Natural killer cell (primary cell): ENCODE measurements at places on chromosomes 1 and 21.

DNA sequence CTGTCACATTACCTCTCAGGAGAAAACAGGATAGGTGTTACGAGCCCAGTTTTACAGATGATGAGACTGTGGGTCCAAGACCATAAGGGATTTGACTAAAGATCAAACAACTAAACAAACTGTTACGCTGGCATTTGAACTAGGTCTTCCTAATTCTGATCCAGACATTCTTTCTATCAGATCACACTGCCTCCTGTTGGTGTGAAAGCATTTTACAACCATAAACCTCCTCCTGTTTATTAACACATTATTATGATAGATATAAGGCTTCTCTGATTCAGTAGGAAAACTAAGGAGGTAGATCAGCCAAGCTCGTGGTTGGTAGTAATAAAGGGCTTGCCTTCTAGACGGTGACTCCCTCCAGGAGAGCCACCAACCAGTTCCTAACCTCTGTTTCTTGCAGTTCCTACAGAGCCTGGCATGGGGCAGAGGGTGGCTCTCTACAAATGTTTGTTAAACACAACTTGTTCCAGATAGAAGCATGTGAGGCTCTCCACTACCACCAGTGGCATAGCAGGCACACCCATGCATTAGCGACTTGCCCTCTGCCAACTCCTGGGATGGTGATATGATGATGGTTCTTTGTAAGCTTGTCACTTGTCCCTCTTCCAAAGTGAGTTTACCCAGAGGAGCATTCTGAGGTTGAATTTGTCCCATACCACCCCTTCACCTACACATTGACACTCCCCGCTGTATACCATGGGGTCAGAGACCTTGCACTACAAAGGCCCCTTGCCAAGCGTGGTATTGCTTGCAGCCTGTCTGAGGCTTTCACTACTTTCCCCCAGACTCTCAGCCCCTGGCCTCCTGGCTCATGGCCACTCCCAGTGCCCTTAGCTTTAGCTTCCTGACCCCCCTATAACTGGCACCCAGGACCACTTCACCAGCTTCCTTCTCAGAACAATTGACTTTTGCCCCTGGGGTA lies 96.4 kb upstream of the HOOK1 start:
- no peak for DNase-seq

GRCh38 chr1:66585002-66585401 lies 51.0 kb downstream of the SGIP1 start:
- DNase-seq: no peak

DNA sequence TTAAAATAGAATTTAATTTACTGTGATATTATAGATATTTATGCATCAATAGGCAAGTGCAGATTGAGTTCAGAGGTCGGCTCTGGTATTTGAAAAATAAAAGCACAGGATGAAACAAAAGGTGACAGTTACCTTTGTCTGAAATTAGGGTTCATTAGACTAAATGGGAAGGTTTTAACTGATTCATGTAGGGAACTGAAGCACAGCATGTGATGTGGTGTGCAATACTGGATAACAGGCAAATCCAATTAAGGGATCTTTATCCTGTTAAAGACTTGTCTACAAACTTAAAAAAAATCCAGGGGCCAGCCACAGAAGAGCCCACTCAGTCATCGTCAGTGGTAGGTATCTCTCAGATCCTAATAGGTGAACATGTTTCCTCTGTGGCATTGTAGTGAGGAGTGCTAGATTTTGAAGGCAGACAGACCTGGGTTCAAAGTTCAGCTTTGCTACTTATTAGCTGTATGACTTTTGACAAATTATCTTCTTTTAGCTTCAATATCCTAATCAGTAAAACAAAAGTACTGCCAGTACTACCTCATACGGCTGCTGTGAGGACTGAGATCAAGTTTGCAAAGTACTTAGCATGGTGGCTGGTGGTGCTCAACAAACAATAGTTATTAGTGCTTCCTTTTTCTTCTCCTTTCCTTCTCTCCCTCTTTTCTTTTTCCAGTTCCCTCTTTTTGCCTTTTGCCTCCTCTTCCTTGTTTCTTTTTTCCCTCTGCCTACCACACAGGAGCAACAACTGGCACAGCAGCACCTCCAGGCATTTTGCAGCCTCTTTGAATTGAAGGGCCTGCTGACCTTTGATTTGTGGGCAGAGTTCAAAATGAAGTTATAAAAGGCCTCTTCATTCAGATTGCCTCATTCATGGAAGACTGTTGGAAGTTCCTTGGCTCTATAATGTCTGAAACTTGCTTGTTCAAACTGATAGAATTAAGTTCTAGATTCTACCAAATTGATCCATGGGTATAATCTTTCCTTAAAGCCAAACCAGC lies 44.9 kb upstream of the FOXD3 start:
- no peak for DNase-seq

DNA sequence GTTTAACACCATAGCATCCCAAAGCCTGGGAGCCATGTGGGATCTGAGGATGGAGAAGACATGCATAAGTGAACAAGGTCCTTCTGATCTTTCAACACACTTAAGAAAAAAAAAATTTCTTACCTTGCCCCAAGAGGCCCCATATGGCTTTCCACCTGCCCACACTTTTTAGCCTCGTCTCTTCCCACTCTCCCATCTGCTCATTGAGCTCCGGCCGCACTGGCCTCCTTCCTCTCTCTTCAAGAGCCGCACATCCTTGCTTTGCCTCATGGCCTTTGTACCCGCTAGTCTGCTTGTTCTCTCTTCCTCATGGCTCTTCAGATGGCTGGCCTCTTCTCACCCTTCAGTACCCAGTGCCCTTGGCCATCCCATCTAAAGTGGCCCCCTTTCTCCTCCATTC lies 70.2 kb upstream of the PDE4B start:
- DNase-seq: no peak

- no peak for DNase-seq
These were observed 21.8 kb upstream of the SARS1 start for GRCh38 chr1:109191891-109192290.

DNA sequence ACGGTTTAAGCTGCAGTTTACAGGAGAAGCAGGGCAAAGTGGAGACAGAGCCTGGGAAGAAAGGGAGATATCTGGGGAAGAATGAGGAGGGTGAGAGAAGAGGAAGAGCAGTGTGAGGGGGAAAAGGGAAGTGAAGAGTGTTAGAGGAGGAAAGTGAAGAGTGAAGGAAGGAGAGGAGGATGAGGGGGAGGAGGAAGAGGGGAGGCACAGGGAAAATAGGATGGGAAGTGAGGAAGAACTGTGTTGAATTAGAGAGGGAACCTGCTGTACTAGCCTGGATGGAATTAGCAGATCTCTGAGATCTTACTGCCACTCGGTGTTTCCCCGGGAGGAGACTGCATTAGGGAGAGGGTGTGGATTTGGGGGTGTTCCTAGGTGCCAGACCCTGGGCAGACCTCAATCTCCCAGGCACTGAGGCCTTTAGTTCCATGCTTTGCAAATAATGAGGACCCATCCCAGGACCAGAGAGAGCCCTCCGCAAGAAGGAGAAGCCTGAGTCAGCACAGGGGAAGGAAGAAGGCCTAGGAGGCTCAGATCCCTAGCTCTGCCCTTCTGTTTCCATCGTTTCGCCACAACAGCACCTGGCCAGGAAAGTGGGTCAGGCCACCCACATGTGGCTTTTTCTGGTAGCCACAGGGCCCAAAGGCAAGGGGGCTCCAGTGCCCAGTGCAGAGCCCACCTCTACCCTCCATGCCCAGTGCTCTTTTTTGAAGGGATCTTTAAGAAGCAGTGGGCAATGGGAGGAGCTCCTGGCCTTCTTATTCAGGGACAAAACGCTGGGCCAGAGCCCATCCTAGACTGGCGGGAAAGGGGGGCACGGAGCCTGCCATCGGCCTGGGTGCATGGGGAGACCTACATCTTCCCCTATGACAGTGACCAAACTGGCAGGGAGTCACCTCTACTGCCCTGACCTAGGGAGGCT lies 2.0 kb downstream of the LRRN2 start:
- no peak for DNase-seq

DNA sequence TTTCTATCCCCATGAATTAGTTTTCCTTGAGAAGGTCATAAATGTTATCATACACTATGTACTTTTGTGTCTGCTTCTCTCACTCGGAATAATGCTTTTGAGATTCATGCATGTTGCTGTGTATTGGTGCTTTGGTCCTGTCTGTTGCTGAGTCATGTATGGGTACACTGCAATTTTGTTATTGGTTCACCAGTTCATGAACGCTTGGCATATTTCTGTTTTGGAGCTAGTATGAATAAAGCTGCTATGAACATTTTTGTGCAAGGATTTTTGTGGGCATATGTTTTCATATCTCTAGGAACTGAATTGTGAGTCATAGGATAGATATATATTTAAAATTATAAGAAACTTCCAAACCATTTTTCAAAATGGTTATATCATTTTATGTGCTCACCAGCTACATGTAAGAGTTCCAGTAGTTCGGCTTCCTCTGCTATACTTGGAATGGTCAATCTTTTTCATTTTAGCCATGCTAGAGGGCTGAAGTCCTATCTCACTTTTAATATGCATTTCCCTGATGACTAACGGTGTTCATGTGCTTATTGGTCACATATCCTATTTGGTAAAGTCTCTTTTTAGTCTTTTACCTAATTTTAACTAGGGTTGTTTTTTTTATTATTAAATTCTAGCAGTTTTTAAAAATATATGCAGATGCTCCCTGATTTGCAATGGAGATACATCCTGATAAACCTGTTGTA lies 38.2 kb downstream of the ETS2 start:
- DNase-seq: no peak

DNA sequence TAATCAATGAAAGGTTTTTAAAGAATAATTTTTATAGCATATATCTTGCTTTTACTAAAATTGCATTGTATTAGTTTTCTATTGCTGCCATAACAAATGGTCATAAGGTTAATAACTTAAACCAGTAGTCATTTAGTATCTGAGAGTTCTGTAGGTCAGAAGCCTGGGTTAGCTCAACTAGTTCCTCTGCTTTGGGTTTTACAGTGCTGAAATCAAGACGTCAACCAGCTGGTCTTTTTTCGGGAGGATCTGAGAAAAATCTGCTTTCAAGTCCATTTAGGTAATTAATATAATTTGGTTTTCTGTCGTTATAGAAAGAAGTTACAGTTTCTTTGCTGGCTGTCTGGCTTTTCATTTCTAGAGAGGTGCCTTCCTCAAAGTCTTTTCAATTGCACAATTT lies 577.7 kb downstream of the MRPL39 start:
- DNase-seq: no peak

DNA sequence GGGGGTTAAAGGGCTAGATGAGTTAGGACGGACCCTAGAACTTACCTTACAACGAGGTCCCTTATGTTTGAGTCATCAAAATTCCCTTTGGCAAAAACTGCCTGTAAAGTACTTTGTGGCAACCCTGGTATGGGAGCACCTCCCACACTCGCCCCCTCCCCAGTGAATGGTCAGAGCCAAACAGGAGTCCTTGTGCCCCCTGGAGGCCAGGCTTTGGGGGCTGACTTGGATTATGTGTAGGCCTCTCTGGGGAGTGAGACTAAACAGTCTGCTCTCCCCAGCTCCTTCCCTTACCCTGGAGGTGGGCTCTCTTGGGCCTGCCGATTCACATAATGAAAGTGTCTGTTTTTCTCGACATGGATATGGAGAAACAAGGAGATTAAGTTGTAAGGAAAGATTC lies 81.2 kb downstream of the ADCY10 start:
- no peak for DNase-seq

DNA sequence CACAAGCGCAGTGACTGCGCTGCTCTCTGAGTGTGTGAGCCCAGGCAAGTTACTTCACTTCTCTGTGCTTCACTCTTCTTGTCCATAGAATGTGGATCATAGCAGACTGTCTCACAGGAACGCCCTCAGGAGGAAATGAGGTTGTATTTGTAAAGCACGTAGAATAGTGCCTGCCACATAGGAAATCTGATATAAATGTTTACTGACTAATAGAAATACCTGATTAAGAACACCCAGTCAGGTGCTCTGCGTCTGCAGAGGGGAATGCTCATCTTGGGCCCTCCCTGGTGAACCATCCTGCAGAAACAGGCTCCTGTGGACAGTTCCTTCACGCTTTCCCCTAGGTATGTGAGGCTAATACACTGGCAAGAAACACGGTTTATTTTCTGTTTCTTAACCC lies 100.3 kb downstream of the BEND5 start:
- no peak for DNase-seq

- DNase-seq: peak; percentile 98
These were observed at the start of gene GADD45A for GRCh38 chr1:67685067-67685557. Gene GADD45A (plus strand): TSS chr1:67685201. CDS start chr1:67685495, 294 bp downstream.

DNA sequence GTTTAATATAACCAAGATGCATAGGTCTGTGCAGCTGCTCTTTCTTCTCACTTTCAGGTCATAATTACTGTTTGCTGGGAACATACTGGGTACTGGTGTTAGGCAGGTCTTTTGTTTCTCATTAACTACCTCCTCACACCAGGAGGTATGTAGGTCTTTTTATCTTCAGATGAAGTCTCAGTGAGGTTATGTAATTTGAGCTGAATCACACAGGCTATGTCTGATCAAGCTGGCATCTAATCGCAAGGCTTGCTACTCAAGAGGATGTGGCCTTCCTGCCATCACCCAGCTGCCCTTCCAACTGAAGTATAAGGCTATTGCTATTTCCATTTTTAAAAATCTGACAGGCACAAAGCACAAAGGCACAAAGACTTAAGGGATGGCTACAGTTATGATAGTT lies 96.4 kb downstream of the RUNX1 start:
- DNase-seq: no peak

DNA sequence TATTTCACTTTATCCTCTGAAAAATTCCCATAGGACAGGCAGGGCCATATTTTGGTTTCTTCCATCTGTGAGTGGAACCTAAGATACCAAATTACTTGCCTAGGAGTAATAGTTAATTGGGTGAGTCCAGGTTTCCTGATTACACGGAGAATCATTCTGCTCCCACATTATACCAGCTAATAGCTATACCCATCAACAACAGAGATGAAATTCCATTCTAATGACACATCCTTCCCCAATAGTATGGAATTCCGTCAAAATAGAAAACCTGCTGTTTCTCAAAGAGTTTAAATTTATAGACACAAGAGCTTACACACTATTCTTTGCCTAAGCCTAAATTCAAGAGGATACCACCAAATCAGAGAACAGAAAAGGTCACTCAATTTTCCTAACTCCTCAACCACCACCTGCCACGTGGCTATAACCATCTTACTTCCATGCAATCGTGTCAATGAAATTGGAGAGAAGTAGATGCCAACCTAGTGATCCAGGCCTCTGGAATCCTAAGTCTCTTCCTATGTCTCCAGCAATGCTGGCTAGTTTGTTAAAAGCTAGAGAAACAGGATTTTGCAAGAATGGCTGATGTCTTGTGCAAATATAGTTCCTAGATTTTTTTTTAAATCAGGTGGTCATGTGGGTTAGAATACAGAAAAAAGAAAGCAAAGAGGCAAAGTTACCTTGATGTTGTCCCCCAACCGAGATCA lies 6.2 kb downstream of the PPT1 start:
- DNase-seq: no peak

GRCh38 chr1:29642519-29642918 lies 406.2 kb downstream of the PTPRU start:
- no peak for DNase-seq
